ENCODE measurements at places on chromosomes 3 and 15.

GRCh38 chr3:196661400-196661799 is 21.9 kb downstream of the NRROS start:
- DNase-seq = no peak

- no peak for DNase-seq
Observed at GRCh38 chr3:190432216-190432615, 17.5 kb downstream of the TMEM207 start.

DNA sequence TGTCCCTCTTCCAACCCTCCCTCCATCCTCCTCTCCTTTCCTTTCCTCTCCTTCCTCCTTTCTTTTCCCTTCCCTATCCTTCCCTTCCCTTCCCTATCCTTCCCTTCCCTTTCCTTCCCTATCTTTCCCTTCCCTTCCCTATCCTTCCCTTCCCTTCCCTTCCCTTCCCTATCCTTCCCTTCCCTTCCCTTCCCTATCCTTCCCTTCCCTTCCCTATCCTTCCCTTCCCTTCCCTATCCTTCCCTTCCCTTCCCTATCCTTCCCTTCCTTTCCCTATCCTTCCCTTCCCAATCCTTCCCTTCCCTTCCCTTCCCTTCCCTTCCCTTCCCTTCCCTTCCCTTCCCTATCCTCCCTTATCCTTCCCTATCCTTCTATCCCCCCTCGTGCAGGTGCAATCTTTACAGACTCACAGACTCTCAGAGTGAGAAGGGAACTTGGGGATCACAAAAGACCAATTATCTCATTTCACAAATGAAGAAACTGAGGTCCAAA is 31.5 kb downstream of the RASGRF1 start:
- DNase-seq = no peak

DNA sequence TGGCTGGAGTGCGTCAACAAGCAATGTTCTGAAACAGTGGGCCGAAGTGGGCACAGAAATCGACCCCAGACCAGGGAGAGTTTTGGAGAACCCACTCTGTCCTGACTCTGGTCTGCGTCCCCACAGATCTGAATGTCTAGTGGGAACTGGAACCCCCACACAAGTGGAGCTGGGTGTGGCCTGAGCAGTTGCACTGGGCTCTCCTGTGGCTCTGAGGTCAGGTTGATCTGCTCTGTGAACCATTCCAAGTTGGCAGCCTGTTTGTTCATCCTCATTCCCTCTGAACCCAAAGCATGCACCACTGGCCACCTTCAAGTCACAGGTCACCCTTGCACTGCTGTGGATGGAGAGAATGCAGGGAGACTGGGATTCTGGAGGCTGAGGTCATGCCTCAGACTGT is 60.5 kb downstream of the STARD5 start:
- DNase-seq = no peak

- DNase-seq = no peak
Observed at GRCh38 chr3:37920156-37920699, 58.5 kb downstream of the CTDSPL start.

- DNase-seq = no peak
Observed at GRCh38 chr3:196985954-196986885, 17.6 kb upstream of the PIGZ start.

- no peak for DNase-seq
Observed at GRCh38 chr15:87716422-87716821, 540.1 kb downstream of the NTRK3 start.

GRCh38 chr3:100954990-100955389 is 38.2 kb downstream of the ABI3BP start:
- no peak for DNase-seq

All from stimulated activated CD4-positive, alpha-beta T cell treated with anti-CD3 and anti-CD28 coated beads, Interleukin-2, amount 100 ng/mL, for 48 hours (primary cell).